Aorta (tissue), 5 donors: ENCODE measurements at places on chromosomes 16 and 17.
A peak's percentile ranks its signal among the peaks of the same experiment; 100 is the strongest.

DNA sequence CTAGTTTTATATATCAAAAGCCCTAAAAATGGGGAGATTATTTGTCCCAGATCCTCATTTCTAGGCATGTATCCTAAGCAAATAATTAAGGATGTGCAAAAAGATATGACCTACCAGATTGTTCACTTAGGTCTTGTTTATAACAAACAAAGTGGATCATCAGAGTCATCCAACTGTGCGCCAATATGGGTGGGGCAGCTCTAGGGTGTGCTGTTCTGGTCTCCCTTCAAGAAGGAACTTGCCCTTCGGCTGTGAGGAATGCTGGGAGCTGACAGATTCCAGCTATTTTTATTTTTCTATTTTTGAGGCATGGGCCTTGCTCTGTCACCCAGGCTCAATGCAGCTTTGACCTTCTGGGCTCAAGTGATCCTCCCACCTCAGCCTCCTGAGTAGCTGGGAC, 13.8 kb downstream of the CHP2 start:
- H3K36me3 ChIP-seq = no peaks in the 10 kb centered on the region
- H3K4me3 ChIP-seq = no peak overlapping the region
- no peaks in the 10 kb centered on the region for H3K27me3 ChIP-seq
- no peak for DNase-seq
- no peak overlapping the region for H3K27ac ChIP-seq

GRCh38 chr16:3492356-3492755, 2.9 kb downstream of the C16orf90 start:
- H3K4me3 ChIP-seq = no peak overlapping the region
- H3K4me1 ChIP-seq = no peaks in the 10 kb centered on the region
- H3K36me3 ChIP-seq = no peaks in the 10 kb centered on the region

- no peaks in the 10 kb centered on the region for H3K27me3 ChIP-seq
- H3K4me1 ChIP-seq = no peaks in the 10 kb centered on the region
- DNase-seq = no peak
- H3K4me3 ChIP-seq = no peak overlapping the region
Observed at GRCh38 chr17:46732754-46733398, 85.6 kb downstream of the WNT3 start.

- H3K27ac ChIP-seq = no peak overlapping the region
- no peaks in the 10 kb centered on the region for H3K36me3 ChIP-seq
- H3K27me3 ChIP-seq = no peaks in the 10 kb centered on the region
- no peaks in the 10 kb centered on the region for H3K4me1 ChIP-seq
- no peak overlapping the region for H3K4me3 ChIP-seq
Observed at GRCh38 chr17:78449983-78450595, 71.6 kb downstream of the PGS1 start.

- H3K36me3 ChIP-seq = no peaks in the 10 kb centered on the region
- no peak overlapping the region for H3K27ac ChIP-seq
- no peak for DNase-seq
Observed at GRCh38 chr16:53404959-53405358, 29.3 kb upstream of the RBL2 start.

DNA sequence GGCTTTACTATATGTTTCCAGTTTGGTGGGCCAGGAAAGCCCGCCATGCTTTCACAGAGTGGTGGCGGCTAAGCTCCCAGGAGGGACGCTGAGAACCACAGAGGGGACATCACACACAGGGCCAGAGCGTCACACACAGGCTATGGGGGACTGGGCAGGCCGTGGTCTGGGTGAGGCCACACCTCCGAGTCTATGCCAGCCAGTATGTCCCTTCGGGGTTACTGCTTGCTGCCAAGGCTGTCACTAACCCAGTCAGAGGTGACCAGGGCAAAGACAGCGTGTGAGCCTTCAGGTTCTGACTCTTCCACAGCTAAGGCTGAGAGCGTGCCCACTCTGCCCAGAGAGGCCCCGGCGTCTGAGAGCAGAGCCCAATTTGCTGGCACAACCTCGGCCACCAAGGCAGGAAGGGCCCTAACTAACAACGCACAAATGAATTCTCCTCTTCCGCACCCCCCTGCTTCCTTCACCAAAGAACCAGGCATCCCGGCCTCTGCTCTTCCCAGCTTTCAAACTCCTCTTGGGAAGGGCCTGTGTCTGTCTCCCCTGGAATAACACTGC, 2.9 kb downstream of the PLD6 start:
- H3K4me3 ChIP-seq = no peak overlapping the region
- H3K36me3 ChIP-seq = no peaks in the 10 kb centered on the region
- peak overlapping the region; percentile 23 for H3K27ac ChIP-seq
- no peaks in the 10 kb centered on the region for H3K27me3 ChIP-seq
- H3K4me1 ChIP-seq = no peaks in the 10 kb centered on the region

DNA sequence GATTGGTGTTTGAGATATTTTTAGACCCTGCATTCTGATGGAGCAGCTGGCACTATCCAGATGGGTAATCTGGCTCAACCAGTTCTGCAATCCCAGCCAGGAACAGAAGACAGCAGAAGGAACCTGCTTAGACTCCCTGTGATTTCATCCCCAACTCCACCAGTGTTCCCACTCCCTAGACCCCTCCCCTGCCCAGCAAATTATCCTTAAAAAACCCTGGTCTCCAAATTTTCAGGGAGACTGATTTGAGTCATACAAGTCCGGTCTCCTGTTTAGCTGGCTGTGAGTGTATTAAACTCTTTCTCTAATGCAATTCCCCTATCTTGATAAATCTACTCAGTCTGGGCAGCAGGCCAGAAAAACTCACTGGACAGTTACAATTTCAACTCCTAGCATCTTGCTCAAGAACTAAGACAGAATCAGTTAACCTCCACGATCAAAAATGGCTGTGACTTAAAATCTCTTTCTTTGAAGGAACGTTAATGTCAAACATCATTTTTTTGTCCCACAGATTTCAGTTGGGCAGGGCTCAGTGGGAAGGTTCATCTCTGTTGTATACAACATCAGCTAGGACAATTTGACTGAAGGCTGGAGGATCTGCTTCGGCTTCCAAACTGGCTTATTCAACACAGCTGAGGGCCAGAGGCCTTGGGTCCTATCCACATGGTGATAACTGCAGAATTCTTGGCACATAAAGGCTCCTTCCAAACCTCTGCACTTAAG, 4.9 kb upstream of the RBL2 start:
- no peaks in the 10 kb centered on the region for H3K36me3 ChIP-seq
- no peak for DNase-seq
- no peak overlapping the region for H3K27ac ChIP-seq
- no peaks in the 10 kb centered on the region for H3K27me3 ChIP-seq
- no peaks in the 10 kb centered on the region for H3K4me1 ChIP-seq
- no peak overlapping the region for H3K4me3 ChIP-seq

DNA sequence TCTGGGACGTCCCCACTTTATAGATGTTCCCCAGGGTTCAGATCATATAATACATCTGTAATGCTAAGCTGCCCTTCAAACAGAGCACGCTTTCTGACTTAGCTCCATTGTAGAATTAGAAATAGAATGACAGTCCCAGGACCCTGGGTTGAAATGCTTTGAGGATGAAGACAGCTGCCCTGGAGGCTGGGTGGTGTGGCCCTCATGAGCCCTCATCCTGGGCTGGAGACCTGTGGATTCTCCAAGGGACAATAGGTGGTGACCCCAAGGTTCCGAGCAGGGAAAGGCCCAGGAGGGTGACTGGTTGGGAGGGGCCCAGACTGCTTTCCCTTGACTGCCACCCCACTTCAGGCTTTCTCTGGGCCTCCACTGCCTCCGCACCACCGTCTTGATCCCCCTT, 59.0 kb downstream of the CRISPLD2 start:
- H3K4me1 ChIP-seq = no peaks in the 10 kb centered on the region
- no peak overlapping the region for H3K27ac ChIP-seq
- no peak for DNase-seq
- H3K36me3 ChIP-seq = no peaks in the 10 kb centered on the region
- no peaks in the 10 kb centered on the region for H3K27me3 ChIP-seq

- H3K27me3 ChIP-seq = no peaks in the 10 kb centered on the region
- no peak overlapping the region for H3K27ac ChIP-seq
- no peak for DNase-seq
- no peaks in the 10 kb centered on the region for H3K4me1 ChIP-seq
Observed at GRCh38 chr16:88118376-88118775, 167.1 kb downstream of the BANP start.

DNA sequence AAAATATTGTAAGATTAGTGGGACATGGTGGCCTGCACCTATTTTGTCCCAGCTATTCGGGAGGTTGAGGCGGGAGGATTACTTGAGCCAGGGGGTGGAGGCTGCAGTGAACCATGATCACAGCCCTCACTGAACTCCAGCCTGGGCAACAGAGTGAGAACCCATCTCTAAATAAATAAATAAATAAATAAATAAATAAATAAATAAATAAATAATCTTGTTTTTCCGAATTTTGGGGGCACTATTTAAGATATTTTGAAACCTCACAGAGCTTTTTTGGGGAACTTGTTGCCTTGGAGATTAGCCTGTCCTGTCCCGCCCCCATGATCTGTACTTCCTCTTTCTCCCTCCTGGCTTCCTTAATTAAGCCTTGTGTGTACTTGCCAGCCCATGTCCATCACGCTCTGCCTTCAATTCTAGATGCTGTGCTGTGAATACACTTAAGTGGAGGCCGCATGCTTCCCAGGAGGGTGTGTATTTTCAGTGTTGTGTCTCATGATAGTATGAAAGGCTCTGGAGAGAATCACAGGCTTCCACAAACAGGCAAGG, 4.4 kb downstream of the LGALS9 start:
- no peaks in the 10 kb centered on the region for H3K36me3 ChIP-seq
- H3K4me1 ChIP-seq = no peaks in the 10 kb centered on the region
- H3K4me3 ChIP-seq = no peak overlapping the region
- H3K27ac ChIP-seq = no peak overlapping the region

DNA sequence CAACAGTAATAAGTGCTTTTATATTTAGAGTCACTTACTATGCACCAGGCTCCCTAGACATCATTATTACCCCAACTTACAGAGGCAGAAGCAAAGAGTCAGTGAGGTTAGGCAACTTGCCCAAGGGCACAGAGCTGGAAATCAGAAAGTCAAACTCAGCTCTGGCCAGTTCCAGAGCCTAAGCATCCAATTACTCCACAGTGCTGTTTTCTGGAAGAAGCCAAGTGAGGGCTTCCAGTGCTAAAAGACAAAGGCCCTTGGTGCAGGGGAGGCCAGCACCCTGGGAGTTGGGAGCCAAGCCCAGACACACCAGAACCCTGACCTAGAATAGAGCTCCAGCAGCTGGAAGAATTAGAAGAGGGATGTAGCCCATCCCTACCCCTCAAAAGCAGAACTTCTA, 40.2 kb downstream of the C17orf67 start:
- no peak overlapping the region for H3K27ac ChIP-seq
- no peak for DNase-seq
- H3K4me3 ChIP-seq = no peak overlapping the region
- no peaks in the 10 kb centered on the region for H3K4me1 ChIP-seq
- no peaks in the 10 kb centered on the region for H3K36me3 ChIP-seq

GRCh38 chr17:15972497-15972951, 27.0 kb downstream of the ZSWIM7 start:
- no peaks in the 10 kb centered on the region for H3K4me1 ChIP-seq
- H3K4me3 ChIP-seq = no peak overlapping the region
- peaks cover 5% of the 10 kb centered on the region for H3K36me3 ChIP-seq

- no peaks in the 10 kb centered on the region for H3K4me1 ChIP-seq
- H3K27ac ChIP-seq = no peak overlapping the region
- H3K36me3 ChIP-seq = no peaks in the 10 kb centered on the region
Observed at GRCh38 chr16:19180741-19181140, 12.7 kb downstream of the SYT17 start.

- peaks cover 2% of the 10 kb centered on the region for H3K36me3 ChIP-seq
- DNase-seq = peak; percentile 76
Observed at GRCh38 chr17:78997231-78997741, 12.3 kb downstream of the CANT1 start.

DNA sequence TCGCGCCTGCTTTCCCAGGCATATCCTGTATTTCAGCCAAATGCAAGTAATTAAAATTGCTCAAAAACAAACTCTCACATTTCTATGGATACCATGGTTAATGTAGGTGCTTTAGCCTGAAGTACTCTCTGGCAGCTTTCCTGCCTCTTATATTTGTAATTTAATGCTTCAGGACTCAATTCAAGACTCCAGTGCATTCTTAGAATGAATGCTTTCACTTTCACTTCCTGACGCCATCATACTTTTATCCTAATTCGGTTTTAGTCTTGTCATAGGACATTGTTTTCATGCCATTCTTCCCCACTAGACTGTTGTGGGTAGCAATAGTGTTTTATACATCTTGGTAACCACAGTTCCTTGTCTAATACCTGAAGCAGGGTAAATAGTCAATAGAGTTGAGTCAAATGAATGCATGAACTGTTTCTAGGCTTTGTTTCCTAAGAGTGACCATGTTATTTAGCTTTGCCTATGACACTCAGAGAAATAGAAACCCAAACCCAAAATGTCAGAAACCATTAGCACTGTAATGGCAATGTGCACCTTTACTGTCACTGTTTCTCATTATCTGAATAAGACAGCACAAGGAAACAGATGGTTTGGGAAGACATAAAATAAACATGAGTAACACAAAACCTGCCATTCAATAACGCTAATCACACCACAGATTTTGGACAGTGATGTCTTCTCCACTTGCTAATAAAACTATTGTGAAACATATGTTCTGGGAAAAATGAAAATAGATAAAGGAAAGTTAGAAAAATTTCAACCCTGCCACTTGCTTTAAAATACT, 705.5 kb downstream of the CDH11 start:
- H3K4me1 ChIP-seq = no peaks in the 10 kb centered on the region
- H3K36me3 ChIP-seq = no peaks in the 10 kb centered on the region
- H3K27ac ChIP-seq = no peak overlapping the region
- no peaks in the 10 kb centered on the region for H3K27me3 ChIP-seq
- H3K4me3 ChIP-seq = peak overlapping the region; percentile 36
- no peak for DNase-seq

GRCh38 chr17:69950701-69951418, 124.2 kb upstream of the KCNJ16 start:
- no peak overlapping the region for H3K27ac ChIP-seq

GRCh38 chr17:32625971-32626370, 139.2 kb downstream of the CDK5R1 start:
- H3K4me1 ChIP-seq = no peaks in the 10 kb centered on the region
- H3K36me3 ChIP-seq = peaks cover 2% of the 10 kb centered on the region
- DNase-seq = no peak
- H3K4me3 ChIP-seq = no peak overlapping the region
- no peaks in the 10 kb centered on the region for H3K27me3 ChIP-seq
- no peak overlapping the region for H3K27ac ChIP-seq

DNA sequence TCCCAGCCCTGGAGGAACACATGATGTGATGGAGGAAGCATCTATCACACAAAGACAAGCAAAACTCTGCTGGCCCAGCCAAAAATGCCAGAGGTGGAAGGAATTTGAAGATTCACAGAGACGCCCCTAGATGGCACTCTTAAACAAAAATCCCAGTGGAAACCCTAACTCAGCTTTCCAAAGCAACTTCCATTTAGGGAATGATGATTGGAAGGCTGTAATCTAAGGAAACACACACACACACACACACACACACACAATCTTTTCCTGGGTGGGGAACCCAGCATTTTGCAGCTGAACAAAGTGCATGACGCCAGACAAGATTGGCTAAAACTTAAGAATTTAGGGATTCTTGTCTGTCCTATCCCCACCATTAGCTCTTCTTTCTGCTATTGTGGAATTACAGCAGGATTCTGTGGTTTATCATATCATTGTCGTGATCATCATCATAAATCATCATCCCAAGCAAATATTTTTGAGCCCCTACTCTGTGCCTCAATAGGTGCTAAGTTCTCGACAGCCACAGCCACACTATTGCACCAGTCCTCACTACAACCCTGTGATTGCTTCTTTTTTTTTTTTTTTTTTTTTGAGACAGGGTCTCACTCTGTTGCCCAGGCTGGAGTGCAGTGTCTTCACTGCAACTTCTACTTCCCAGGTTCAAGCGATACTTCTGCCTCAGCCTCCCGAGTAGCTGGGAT, 1.6 kb upstream of the LDAF1 start:
- H3K4me1 ChIP-seq = no peaks in the 10 kb centered on the region
- DNase-seq = no peak
- H3K4me3 ChIP-seq = no peak overlapping the region
- no peaks in the 10 kb centered on the region for H3K27me3 ChIP-seq
